ENCODE measurements at places on chromosomes 2 and 18.

- DNase-seq: no peak
Measured at GRCh38 chr2:206958261-206958660, 18.9 kb downstream of the CPO start.

- no peak for DNase-seq
Measured at GRCh38 chr2:71545572-71546274, 92.4 kb downstream of the DYSF start.

DNA sequence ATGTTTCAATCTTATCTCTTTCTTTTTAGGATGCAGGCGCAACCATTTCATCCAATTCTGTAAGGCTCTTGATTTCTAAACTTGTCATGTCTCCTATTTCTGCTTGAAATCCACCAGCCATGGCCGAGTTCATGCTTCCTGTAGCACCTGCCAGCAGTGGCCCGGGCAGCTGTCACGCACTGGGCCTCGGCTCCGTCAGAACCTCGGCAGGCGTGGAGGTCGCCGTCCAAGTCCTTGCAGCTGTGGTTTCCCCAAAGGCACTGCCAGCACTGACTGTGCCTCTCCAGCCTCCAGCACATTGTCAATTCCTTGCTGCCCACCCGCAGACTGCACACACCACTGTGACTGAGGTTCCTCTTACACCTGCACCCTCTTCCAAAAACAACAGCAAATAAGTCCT lies 188.7 kb upstream of the SALL3 start:
- no peak for DNase-seq

- no peak for DNase-seq
Measured at GRCh38 chr18:45448871-45449270, 166.4 kb upstream of the SLC14A2 start.

DNA sequence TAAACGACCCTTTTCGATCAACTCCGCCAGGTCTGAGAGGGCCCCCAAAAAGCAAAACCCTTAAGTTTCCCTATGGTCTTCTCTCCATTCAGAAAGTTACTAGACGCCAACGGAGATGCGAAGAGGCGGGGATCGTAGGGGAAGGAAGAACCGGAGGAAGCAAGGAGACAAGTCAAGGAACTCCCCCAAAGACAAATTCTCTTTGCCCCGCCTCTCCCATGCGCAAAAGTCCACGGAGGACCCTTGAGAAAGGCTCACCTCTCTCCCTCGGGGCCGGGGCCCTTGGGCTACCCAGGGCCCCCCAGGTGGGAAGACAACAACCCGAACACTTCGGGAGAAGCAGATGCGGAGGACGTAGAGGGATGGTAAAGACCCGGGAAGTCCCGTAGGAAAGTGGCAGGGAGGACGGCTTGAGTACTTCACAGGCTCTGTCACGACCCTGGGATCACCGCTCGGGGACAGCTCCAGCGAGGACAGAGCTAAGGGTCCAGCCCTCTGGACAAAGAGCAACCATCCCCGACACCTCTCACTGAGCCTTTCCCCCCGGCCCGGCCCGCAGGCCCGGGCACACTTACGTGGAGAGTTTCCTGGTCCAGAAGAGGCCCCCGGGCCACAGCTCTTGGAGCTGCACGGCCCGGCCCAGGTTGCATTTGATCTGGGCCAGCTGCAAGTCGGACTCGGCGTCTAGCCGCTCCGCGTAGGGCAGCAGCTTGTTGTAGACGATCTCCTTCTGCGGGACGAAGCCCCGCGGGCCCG lies 647 bp downstream of the PSME4 start:
- no peak for DNase-seq

DNA sequence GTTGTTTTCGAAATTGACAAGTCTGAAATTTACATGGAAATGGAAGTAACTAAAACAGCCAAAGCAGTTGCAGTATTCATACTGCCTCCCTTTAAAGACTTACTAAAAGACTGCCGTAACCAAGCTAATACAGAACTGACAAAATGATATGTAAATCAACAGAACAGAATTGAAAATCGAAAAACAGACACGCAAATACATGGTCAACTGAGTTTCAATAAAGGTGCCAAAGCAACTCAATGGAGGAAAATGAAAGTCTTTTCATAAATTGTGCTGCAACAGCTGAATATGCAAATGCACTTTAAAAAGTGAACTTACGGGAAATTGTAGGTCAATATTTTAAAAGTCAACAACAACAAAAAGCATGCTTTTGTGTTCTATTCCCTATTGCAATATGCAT lies 34.2 kb downstream of the TMEM131 start:
- DNase-seq: no peak

DNA sequence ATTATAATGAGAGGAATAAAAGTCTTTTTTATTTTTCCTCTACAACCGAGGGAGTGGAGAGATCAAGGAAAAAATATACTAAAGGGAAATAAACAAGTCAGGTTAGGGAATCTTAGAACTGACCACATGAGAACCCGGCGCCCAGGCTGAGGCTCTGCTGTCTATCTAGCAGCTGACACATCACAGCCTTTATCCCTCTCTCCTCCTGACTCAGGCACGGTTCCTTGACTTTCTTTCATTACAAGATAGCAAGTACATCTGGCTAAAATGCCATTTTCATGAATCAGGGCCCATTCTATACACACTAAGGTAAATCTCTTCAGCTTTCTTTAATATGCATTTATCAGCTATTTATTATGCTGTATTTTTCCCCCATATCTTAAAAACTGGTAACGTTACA lies 296.0 kb downstream of the TMX3 start:
- DNase-seq: no peak

GRCh38 chr2:198499539-198499938 lies 695.1 kb downstream of the PLCL1 start:
- no peak for DNase-seq

DNA sequence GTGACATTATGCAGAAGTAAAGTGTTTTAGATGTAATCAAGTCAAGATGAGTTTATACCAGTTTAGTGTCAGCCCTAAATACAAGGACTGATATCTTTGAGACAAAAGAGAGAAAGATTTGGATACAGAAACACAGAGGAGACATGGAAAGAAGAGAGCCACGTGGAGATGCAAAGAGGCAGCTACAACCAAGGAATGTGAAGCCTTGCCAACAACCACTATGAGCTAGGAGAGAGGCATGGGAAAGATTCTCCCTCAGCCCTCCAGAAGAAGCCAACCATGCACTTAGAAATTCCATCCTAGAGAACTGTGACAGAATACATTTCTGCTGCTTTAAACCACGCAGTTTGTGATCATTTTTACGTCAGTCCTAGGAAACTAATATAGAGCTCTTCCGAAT lies 217.2 kb downstream of the DOK6 start:
- no peak for DNase-seq

DNA sequence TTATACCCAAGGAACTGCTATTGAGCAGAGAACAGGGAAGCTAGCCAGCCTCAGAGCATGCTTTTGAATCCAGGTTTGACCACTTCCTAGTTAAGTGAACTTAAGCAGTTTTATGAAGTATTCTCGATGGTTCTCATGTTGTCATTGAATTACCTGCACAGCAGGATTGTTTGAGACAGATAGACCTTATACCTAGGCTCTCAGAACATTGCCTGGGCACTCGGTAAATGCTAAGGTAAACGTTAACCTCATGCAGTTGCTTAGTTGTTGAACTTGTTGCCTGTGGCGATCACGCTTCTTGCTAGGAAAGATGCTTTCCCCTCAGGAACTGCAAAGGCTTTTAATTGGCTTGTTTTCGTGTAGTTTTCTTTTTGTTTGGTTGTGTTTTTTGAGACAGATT lies 34.0 kb upstream of the CHMP1B start:
- DNase-seq: no peak

DNA sequence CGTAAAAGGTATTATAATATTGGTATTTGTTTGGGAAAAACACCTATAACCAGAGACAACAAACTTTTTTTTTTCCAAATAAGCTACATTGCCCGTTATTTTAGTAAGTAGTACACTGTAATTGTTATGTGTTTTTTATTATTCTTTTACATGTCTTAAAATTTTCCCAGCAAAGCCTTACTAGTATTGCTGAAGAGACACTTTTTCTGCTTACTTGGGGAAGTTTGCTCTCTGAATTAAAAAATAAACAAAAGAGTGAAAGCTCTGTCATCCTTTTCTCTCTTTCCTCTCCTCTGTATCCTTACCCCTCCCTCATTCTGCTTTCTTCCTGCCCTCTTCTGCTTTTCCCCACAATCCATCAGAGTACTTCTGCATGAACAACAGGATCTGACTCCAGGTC lies 25.6 kb upstream of the LDLRAD4 start:
- no peak for DNase-seq

DNA sequence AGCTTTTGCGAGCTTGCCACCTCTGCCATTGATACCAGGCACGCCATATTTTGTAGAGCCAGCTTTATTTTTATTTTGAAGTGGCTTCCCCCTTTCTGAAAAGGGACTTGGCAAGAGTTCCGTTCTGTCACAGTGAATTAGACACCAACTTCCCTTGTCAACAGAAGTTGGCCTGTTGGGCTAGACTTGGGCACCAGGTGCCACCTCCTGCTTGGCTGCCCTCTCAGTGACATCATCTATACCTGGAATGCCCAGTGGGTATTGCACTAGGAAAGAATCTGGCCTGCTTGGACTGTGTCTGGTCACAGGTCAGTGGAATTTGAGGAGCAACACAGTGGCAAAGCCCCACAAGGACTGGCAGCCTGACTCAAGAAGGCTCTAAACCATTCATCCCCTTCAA lies 101.0 kb downstream of the BCL2L11 start:
- DNase-seq: no peak

DNA sequence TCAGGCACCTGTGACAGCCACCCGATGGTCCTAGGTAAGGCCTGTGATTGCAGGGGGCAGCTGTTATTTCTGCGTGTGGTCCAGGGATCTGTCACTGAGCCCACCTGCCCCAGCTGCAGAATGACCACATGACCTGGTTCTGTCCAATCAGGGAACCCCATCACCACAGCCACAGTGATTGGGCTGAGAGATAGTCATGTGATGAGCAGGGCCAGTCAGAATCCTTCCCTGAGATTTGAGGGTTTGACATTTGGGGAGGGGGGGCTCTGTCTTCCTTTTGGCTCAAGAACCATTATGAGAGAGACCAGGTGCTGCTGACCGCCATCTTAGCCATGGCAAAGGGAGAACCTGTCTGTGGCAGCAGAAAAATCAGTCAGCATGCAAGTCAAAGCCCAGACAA lies 147.2 kb downstream of the SMAD7 start:
- DNase-seq: no peak

- DNase-seq: no peak
Measured at GRCh38 chr18:13612196-13612997, 114.0 kb downstream of the FAM210A start.

- no peak for DNase-seq
Measured at GRCh38 chr2:197577446-197577845, 61.6 kb downstream of the MOB4 start.

DNA sequence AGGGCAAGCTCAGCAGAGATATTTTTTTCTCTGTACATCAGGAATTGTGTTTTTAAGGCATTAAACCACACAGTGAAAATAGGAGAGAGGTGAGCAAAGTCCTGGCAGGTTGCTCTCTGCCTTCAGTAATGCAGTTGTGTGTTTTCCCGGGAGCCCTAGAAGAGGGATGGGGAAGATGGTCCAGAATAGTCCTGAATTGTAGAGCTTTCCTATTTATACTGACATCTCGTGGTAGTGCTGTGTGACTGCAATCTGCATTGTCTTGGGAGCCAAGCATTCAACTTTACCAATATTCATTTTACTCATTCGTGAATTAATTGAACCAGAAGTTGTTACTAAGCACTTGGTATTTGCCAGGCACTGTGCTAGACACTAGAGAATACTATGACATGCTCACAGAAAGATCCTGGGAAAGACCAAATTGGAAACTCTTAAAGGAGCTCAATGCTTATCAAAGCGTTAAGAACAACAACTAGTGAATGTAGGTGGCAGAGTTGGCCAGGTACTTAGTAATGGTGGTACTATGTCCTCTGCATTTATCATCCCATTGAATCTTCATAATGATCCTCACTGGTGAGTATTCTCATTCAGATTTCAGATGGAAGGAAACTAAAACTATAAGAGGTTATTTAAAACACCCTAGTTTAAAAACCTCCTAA lies 214.6 kb downstream of the TRIB2 start:
- peak; percentile 21 for DNase-seq

- DNase-seq: no peak
Measured at GRCh38 chr2:232439758-232440135, 16.2 kb upstream of the ALPI start.

- no peak for DNase-seq
Measured at GRCh38 chr2:107025869-107026380, 140.0 kb upstream of the ST6GAL2 start.

- DNase-seq: no peak
Measured at GRCh38 chr2:24083567-24084385, 858 bp downstream of the TP53I3 start.

GRCh38 chr2:159942146-159942545 lies 120.3 kb downstream of the PLA2R1 start:
- DNase-seq: no peak

DNA sequence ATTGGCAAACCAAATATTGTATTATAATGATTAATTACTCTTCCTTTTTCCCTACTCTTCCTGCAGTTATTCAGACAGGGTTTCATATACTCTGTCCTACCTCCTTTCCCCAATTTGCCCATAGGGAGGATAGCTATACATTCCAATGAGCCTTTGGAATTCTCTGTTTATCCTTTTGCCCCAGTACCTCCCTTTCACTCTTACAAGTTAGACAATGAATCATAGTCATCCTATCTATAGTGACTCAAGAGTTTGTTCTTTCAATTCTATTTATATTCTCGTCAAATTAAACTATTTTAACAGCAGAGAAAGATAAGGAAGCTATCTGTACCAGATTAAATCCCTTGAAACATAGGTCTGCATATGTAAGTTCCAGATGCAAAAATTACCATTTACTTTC lies 437.5 kb downstream of the NR4A2 start:
- no peak for DNase-seq

GRCh38 chr2:191195021-191195420 lies 44.2 kb upstream of the STAT4 start:
- DNase-seq: no peak

Measured in NCI-H187 (cell line).